Skin of body (tissue), 3 donors: ENCODE measurements at places on chromosomes 13 and 19. TPM values are rescaled to one million over a fixed set of nuclear protein-coding genes. Genes with fewer than 3 reads are reported as not detected.

COX6B1 gene
- total RNA-seq, result 238 TPM

DNA sequence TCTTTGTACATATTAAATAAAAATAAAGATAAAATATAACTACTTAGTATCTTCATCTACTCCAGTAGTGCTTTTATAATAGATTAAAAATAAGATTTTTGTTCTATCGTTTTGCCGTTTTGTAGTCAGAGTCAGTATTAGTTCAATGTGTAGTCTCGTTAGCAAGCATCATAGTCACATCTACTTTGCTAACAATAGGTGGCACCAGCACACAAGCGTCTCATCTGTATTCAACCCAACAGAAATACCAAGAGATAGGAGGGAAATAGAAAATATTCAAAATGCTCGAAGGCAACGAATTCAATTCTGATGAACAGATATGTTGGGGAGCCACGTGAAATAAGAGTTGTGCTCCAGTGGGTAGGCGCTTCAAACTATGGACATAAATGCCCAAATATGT, 21.4 kb upstream of the MICU2 start:
- DNase-seq, result no peak

DNA sequence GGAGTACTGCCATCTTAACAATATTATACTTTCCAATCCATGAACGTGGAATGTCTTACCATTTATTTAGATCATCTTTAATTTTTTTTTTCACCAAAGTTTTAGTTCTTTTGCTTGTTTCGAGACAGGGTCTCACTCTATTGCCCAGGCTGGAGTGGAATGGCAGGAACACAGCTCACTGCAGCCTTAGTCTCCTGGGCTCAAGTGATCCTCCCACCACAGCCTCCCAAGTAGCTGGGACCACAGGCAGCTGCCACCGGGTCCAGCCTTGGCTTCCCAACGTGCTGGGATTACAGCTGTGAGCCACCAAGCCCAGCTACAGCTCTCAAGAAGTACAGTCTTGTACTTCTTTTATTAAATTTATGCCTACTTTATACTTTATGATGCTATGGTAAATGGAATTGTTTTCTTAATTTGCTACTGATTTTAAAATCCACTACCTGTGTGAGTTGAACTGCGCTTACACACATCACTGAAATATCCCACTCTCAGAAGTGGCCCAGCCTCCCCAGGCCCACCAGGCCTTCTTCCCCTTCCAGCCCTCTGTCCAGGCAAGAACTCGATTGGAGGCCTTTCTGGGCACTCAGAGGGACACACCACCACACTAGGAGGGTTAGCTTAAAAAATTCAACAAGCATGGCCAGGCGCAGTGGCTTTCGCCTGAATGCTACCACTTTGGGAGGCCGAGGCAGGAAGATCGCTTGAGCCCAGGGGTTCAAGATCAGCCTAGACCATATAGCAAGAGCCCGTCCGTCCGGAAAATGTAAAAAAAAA, 1.0 kb upstream of the PGLS start:
- no peak for DNase-seq

ACP4 gene
- total RNA-seq, result not detected

KLK1 gene
- total RNA-seq, result 7.9 TPM

- peak; percentile 51 for DNase-seq
Measured at GRCh38 chr13:33541456-33541855, 255.9 kb upstream of the STARD13 start.

GRCh38 chr13:113123226-113124201, 915 bp downstream of the F10 start:
- DNase-seq, result peak; percentile 20

KLK15 gene
- not detected for total RNA-seq
